ENCODE measurements at places on chromosomes 13 and 19.

- DNase-seq = no peak
Observed at GRCh38 chr19:18441804-18442788, 4.2 kb upstream of the ISYNA1 start.

DNA sequence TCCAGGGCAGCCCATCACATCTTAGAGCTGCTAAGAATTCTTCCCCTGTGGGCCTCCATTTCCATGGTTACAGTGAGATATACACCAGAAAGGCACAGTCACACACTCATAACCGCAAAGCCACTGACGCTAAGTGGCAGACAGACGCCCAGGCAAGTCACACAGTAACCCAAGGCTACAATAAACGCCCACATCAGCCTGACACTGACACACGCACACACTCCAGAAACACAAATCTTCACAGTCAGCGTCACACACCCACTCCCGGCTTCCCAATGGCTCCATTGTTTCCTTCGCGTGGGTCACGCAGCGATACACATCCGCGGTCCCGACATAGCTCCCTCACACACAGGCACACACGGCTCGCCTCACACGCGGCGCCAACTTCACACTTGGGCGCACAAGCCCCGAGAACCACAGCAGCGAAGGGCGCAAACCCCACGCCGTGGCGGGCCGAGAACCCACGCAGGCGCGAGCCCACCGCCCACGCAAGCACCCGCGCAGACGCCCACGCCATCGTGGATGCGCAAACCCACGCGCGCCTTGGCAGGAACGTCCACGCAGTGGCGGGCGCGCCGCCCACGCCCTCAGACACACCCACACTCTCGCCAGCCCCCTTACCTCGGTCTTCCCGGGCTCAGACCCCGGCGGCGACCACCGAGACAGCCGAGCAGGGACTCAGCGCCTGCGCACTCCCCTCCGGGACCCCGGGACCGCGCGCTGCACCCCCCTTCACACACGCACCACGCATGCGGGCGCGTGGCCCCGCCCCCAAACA is at the start of gene ZNF667:
ZNF667 (minus strand) TSS at position 695 of the 778 bp plus-strand sequence. CDS start 14,975 bp downstream, outside the sequence.
- no peak for DNase-seq

DNA sequence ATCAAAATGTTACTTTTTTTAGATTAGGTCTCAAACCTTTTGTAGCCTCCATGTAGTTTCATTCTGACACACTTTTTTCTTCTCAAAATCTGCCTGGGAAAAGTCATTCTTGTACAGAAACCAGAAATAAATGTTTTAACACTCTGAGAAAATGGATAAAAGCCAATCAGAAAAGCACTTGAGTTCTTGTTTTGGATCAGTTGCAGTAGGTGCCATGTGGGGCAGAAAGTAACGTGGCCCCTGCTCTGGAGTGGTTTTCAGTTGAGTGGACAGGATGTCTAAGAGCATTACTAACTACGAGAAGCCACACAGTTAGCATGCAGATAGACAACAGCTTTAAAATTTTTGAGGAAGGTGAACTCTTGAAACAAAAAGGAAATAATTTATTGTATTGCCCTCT is 19.1 kb downstream of the GPR183 start:
- no peak for DNase-seq

- peak; percentile 61 for DNase-seq
Observed at GRCh38 chr19:48969276-48970138, 4.4 kb downstream of the FTL start.

DNA sequence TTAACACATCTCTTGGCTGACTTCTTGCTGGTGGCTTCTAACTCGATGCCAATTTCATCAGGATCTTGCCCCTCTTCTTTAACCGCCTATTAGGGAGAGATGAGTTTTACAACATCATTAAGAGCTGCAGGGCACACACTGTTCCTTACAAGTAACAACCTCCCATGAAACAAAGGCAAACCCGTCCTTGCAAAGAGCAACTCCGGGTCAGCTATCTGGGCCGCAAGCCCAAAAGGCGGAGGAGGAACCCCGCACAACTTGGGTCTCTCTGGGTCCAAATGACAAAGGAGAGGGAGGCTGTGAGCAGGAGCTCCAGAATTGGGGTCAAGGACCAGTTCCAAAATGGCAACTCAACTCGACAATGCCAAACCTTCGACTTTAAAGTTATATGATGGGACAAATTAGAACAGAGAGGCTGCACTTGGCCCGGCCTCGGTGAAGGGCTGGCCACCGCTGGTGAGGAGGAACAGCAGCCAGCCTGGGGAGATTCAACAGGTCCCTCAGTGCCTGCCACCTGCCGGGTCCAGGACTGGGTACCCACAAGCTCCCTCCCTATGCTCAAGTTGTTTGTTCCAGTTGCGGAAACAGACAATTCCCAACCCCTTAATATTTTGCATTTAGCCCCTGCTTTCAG is 1.1 kb downstream of the SAFB2 start:
- DNase-seq = peak; percentile 73

GRCh38 chr19:33780251-33780650 is 16.4 kb upstream of the KCTD15 start:
- no peak for DNase-seq

- DNase-seq = no peak
Observed at GRCh38 chr13:85799097-85799582, at the start of gene SLITRK6. Gene SLITRK6, minus strand, starts transcription at chr13:85799419. Its CDS starts 2,911 bp downstream, at chr13:85796508.

DNA sequence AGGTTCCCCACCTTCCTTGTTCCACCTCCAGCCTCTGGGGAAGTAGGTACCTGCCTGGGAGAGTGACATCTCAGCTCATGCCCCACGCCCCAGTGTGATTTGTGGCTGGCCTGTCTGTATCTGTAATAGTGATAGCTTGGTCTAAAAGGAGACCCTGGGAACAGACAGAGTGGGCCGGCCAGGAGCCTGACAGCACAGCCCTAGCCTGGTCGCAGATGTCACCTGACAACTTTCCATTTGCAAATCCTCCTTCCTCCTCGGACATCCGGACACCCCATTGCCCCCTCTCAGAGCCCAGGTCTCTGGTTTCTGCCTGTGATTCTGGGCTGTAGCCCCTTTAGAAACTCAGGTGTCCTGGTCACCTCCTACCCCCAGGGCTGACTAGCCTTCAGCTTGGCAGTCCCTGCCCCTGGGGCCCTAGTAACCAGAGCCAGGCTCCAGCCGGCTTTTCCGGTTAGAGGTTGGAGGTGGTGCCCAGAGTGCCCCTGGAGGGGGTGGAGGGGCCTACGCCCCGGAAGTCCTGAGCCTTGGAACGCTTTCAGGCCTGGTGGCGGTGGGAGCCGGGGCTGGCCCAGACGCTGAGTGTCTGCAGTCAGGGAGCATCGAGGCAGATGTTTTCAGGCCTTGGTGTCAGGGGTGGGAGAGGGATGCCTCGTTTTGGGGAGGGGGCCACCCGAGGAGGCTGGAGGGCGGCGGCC is 6.5 kb downstream of the LRRC8E start:
- no peak for DNase-seq

- no peak for DNase-seq
Observed at GRCh38 chr19:18776288-18776594, 14.9 kb downstream of the COMP start.

DNA sequence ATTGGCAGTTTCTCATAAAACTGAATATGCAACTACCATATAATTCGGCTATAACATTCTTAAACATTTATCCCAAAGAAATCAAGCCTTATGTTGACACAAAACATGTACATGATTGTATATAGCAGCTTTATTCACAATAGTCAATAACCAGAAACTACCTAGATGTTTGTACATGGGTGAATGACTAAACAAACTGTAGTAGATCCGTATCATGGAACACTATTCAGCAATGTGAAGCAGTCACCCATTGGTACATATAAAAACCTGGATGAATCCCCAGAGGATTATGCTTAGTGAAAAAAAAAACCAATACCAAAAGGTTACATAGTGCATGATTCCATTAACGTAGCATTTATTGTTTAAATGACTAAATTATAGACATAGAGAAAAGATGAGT is 471.7 kb upstream of the KLHL1 start:
- no peak for DNase-seq

GRCh38 chr19:46601318-46602224 is at the start of gene CALM3:
Gene CALM3, plus strand, starts transcription at chr19:46601330. Its CDS starts 105 bp downstream, at chr19:46601435.
- DNase-seq = peak; percentile 75

GRCh38 chr19:2720777-2721569 is at the start of gene DIRAS1:
Gene DIRAS1, minus strand, starts transcription at chr19:2721372. Its CDS starts 3,566 bp downstream, at chr19:2717806.
- DNase-seq = peak; percentile 51

- DNase-seq = no peak
Observed at GRCh38 chr13:95509521-95510310, 42.8 kb upstream of the CLDN10 start.

DNA sequence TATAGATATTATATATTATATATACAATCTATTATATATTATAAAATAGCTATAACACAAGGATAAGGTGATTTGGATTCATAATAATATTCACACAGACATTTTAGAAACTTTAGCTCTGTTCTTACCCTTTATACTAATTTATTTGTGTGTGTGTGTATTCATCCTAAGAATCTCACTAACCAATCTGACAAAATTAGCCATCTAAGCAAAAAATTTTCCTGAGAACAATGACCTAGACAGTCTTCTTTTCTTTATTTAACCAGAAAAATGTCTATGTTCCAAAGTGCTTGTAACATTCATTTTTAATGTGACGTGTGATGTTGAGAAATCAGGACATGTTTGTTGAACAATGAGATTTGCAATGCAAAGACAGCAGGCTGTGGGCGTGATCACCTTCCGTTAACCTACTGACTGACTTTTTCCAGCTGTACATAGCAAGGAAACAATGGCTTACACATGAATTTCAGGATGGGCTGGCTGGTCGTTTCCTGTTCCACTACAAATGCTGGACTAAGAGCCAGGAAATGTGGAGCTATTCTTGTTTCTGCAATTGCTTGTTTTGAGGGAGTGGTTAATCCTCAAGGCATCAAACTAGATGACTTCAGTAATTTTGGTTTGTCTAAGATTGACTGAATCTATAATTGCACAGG is 634.6 kb upstream of the ARGLU1 start:
- no peak for DNase-seq

DNA sequence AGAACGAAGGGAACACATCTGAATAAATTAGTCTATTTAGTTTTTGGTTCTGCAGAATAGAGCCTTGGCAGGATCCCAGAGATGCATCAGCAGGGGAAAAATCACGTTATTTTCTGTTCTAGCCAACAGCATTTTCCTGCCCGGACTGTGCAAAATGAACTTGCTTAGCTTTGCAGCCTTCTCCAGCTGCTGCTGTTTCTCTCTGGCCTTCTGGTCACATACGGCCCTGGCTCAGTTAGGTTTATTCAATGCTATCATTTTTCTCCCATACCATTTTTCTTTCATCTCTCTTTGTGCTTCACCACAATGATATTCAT is 110.4 kb upstream of the KL start:
- DNase-seq = peak; percentile 78

GRCh38 chr19:32675720-32676185 is at the start of gene RGS9BP:
Gene RGS9BP, plus strand, starts transcription at chr19:32675848. Its CDS starts 416 bp downstream, at chr19:32676264.
- DNase-seq = peak; percentile 94

GRCh38 chr19:18220632-18221275 is 5.5 kb downstream of the PDE4C start:
- no peak for DNase-seq

GRCh38 chr13:31008400-31009115 is 76.1 kb downstream of the TEX26 start:
- no peak for DNase-seq

DNA sequence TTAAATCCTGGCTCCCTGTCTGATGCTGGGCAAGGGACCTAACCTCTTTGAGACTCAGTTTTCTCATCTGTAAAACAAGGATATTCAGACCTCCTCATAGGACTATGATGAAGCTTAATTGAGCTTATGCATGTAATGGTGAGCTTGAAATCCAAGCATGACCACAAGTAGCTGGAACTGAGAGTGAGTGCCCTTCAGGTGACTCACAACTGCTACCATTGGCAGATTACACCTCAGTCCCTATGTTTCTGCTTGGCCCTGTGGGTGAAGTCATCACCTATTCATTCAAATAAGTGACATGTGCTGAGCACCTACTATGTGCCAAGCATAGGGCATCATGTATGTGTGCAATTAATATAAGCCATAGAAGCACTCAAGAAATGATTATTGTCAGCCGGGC is 25.7 kb downstream of the NOVA2 start:
- DNase-seq = no peak

- DNase-seq = no peak
Observed at GRCh38 chr13:31038834-31039552, 106.5 kb downstream of the TEX26 start.

- DNase-seq = peak; percentile 68
Observed at GRCh38 chr13:112325920-112326645, 50.1 kb upstream of the SPACA7 start.

- no peak for DNase-seq
Observed at GRCh38 chr13:93199856-93200255, 26.8 kb upstream of the GPC6 start.

- no peak for DNase-seq
Observed at GRCh38 chr13:108227651-108228272, 9.6 kb downstream of the ABHD13 start.

GRCh38 chr13:49279885-49280284 is 32.2 kb downstream of the CDADC1 start:
- DNase-seq = no peak

DNA sequence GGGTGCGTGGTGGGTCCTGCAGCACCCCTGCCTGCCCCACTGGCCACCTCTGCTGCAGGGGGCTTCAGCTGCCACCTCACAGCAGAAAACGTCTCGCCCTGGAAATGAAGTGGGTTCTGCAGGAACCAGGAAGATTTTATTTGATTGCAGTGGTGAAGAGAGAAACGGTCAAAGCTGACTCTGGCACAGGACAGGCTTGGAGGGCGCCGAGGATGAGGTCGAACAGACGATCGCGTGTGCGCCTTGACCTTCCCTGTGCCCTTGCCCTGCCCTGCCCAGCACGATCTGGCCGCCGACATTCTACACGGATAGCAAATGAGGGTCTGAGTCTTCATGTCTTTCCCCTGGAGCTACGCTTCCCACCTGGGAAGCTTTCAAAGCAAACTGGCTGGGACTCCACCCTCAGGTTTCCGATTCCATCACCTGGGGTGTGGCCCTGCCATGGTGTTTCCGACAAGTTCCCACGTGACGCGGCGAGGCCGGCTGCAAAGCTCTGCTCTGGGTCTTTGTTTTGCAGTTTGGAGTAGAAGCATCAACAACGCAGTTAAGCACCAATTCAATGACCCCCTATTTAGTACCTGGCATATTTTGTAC is 50.3 kb upstream of the TUBGCP3 start:
- DNase-seq = no peak

DNA sequence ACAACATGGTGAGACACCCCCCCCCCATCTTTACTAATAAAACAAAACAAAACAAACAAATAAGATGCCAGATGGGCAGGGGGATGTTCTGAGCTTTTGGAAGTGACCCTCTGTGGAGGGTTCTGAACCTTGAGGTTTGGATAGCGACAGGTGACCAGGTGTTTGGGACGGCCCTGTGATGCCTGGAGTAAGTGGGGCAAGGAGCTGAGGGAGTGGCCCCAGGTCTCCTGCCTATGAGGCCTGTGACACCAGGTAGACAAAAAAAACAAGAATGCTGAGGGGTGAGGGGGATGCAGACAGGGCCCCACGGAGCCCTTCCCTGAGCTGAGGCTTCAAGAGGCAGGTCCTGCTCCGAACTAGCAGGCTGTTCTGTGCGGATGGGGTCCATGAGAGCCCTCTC is 9.2 kb downstream of the ADGRE2 start:
- DNase-seq = no peak

DNA sequence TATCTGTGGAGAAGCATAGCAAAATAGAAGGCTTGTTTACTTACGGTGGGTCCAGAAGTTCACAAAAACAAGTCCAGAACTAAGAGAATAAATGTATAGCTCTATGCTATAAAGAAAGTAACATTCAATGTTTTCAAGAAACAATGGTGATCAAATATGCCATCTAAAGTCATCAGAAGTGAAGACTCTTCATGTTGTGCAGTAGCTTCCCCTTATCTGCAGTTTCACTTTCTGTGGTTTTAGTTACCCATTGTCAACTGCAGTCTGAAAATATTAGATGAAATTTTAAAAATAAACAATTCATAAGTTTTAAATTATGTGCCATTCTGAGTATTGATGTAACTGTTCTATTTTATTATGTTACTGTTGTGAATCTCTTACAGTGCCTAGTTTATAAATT is 72.5 kb downstream of the EDNRB start:
- DNase-seq = no peak

Measured in sigmoid colon (tissue), 7 donors.